Renal cortex interstitium (tissue), 15 donors: ENCODE measurements at places on chromosomes 16 and 17.

GRCh38 chr17:66447159-66447558 lies 144.7 kb downstream of the PRKCA start:
- DNase-seq = no peak

DNA sequence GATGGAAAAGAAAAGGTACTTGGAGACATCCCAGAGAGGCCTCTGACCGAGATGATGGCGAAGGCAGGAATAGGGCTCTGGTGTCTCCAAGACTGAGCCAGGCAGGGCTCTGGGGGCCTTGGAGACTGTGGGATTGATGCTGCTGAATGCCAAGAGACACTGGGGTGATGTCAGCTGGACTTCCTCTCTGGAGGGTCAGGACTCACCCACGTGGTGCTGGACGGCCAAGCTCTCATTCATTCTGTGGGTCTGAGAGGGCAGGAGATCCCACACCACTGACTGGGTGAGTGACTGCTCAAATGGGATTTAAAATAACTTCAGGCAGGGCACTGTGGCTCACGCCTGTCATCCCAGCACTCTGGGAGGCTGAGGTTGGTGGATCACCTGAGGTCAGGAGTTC lies 64.8 kb downstream of the NT5M start:
- no peak for DNase-seq

GRCh38 chr17:12104831-12105230 lies 84.2 kb downstream of the MAP2K4 start:
- no peak for DNase-seq

GRCh38 chr17:40511667-40512220 lies 10.3 kb upstream of the TNS4 start:
- no peak for DNase-seq

GRCh38 chr16:2180962-2181923 lies 15.2 kb downstream of the CASKIN1 start:
- no peak for DNase-seq

DNA sequence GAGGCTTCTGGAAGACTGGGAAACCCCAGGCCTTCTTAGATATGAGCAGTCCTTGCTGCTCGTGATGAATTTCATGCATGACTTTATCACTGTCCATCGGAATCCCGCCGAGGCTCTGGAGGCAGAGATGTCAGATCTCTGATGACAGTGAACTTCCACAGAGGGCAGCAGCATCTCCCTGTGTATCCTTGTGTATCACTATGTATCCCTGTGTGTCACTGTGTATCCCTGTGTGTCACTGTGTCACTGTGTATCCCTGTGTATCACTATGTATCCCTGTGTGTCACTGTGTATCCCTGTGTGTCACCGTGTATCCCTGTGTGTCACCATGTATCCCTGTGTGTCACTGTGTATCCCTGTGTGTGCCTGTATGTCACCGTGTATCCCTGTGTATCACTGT lies 160.2 kb upstream of the CHMP6 start:
- DNase-seq = no peak

DNA sequence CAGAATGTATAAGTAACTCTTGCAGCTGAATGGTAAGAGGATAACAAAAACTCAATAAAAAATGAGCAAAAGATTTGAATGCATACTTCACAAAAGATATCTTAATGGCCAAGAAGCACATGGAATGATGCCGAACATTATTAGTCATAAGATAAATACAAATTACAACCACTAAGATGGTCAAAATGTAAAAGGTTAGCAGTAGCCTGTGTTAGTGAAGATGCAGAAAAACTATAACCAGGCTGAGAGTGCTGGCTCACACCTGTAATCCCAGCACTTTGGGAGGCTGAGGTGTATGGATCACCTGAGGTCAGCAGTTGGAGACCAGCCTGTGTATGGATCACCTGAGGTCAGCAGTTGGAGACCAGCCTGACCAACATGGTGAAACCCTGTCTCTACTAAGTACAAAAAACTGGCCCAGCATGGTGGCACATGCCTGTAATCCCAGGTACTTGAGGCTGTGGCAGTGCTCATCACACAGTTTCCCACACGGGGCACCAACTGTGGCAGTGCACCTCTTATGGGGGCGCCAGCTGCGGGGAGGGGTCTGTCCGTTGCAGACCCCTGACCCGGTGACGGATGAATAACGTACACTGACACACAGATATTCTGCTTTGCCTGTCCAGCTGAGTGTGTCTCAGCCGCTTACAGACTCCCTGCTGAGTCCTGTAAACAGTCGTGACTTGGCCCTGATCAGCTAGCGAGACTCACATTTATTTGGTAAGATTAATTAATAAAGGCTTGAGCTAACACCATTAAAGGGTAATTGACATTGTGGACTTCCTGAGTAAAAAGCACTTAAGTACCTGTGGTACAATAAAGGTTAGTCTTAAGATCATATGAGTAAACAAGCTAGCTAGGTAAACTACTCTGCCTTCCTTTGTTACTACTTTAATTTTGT lies 45.7 kb upstream of the FAM20A start:
- no peak for DNase-seq

- no peak for DNase-seq
These were observed 4.8 kb upstream of the COG1 start for GRCh38 chr17:73188011-73188410.

- DNase-seq = no peak
These were observed 467.7 kb downstream of the SOX9 start for GRCh38 chr17:72588561-72588960.

DNA sequence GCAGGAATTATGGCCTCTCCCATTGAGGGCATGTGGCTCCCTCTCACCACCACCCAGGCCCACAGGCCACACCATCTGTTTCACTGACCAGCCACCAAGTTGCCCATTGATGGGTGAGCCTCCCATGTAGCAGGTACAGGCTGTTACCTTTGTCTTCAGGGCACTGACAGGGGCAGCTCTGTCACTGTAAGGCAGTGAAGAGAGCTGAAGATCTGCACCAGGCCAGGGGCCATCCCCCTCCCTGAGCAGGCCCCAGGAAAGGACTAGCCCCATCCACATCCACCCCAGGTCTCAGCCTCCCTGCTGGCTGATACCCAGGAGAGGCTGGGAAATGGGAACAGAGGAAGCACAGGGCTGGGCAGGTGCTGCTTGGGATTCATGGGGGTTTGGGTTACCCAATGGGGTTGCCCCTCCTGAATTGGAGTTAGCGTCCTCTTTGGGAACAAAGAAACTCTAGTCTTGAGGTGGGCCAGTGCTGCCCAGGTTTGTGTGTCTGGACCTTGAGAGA lies 1691.4 kb downstream of the TP53TG3F start:
- no peak for DNase-seq

- no peak for DNase-seq
These were observed 14.6 kb downstream of the RGS11 start for GRCh38 chr16:261031-261691.

DNA sequence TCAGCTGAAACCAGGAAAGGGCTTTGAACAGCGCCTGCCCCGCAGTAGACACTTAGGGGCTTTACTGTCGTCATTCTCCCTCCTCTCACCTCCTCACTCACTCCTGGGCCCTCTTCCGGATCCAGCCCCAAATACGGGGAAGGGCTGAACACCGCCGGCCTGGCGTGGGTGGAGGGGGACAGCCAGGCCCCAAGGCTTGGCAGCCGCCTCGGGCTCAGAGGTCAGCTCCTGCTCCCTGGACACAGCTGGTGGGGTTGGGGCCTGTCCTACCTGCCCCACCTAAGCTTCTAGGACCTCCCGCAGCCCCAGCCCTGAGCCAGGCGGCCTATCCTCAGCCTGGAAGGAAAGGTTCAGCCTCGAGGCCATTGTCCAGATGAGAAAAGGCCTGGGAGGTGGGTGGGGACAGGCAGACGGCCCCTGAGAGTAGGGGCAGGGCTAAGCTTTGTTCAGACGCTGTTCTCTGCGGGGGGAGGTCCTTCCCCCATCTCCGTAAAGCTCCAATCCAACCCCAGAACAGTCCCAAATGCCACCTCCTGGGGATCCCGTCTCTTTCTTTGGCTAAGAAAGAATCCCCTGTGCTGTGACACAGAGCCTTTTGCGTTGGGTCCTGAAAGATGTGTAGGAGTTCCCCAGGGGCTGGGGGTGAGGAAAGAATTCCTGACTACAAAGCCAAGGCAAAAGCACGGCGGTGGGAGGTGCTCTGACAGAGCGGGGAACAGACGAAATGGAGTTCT lies 881 bp upstream of the LLGL1 start:
- no peak for DNase-seq

DNA sequence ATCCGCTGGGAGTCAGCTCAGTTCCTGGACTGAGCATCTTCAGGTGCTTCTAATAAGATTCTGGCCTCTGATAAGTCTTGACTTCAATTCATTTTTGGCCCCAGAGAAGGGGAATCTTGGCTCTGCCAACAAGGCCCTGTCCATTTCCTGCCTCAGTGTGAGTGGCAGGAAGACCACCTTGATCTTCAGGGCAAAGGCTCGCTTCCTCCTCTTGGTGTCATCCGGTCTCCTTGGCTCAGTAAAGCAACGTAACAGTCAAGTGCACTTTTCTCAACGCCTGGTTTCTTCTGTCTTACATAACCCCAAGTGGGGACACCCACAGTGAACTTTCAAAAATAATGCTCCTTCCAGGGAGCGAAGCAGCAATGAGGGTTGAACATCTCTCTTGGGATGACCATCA lies 169.8 kb downstream of the PRKCB start:
- no peak for DNase-seq

- no peak for DNase-seq
These were observed 145.4 kb downstream of the SOX9 start for GRCh38 chr17:72266112-72266775.

DNA sequence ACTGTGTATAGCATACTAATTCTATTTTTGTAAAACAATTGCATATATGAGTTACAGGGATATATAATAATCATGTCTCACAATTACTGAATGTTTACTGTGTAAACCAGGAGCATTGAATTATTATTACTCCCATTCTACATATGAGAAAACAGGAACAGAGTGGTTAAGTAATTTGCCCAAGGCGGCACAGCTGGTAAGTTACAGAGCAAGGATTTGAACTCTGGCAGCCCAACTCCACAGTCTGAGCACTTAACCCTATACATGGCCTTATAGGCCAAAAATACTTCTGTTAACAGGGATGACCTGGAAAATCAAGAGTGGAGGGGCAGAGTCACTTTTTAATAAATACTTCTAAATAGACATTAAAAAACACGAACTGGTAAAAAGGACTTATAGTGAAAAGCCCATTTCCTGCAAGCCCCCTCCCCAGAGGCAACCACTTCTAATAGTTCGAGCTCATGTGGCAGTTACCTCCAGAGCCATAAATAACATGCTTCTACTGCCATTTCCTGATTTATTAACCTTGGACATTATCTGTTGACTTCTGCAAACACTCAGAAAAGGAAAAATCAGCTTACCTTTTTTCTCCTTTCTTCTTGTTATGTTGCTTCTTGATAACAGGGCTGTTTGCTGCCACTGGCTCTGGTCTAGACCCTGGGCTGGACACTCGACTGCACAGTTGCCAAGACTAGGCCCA lies 22.1 kb upstream of the ADGRG1 start:
- no peak for DNase-seq

- DNase-seq = no peak
These were observed 902 bp upstream of the SPATA32 start for GRCh38 chr17:45262516-45263476.

DNA sequence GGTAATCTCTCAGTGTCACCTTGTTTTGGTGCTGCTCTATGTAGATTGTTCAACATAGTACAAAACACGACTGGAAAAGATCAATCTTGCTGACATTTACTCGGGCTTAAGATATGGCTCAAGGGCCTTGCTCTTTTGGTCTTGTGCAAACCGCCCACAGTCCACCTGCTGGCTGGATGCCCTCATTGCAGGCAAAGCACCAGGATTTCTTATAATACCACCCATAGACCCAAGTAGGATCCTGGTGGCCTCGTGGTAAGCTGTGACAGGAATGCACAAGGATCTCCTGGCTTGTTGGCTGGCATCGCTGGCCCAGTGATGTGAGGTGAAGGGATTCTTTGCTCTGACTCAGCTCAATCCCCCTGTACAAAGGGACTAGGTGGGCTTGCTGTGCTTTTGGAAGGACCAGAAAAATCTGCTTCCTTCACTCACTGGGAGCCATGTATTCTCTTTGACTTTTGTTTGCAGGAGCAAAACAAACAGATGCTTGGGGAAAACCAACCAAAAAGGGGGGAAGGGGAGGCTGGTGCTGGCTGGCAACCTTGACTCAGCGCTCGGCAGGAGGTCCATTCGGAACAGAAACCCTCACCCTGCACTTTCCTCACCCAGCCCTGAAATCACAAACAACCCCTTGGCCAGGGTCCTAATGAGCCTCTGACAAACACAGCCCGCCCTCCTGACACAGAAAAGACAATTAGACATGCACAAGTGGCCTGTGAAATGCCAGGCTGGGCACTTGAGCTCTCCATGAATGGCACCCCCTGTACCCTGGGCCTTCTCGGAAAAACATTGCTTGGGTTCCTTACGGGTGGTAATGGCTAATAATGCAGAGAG lies 36.6 kb upstream of the MED9 start:
- DNase-seq = no peak

- DNase-seq = no peak
These were observed 12.9 kb downstream of the ZNF319 start for GRCh38 chr16:57987441-57988177.

- DNase-seq = no peak
These were observed 204.8 kb upstream of the C17orf78 start for GRCh38 chr17:37170881-37171425.

DNA sequence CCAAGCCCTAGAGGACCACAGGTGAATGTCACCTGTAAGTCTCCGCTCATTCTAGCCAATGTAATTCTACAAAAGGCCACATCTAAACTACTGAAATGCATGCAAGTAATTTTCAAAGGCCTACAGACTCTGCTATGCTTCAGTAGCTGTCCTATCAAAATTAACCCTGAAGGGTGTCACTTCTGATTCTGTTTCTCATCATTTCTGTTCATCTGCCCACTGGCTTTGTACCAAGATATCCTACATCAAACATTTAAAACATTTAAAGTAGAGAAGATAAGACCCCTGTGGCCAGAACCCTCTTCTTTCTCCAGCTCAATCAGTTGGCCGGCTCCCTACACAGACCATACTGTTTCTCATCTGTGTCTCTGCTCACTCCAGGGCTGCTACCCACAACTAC lies 21.5 kb downstream of the PHF12 start:
- no peak for DNase-seq

DNA sequence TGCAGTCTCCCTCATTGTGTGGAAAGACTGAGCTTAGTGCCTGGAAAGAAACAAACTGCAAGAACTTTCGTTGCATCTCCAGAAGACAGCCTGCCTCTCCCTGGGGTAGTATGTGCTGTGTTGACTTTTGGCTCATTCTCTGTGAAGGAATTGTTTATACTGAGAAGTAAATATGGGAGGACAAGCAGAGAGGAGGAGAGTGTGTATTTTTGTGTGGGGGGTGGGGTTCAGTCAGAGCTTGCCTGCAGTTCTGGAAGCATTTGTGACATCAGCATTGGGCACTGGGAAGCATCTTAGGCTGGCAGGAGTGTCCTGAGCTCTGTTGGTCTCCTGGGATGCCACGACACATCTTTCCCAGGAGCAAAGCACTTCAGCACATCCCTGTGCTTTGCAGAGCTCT lies 147.9 kb downstream of the HS3ST3B1 start:
- no peak for DNase-seq

GRCh38 chr17:17342242-17342945 lies 39.2 kb downstream of the NT5M start:
- DNase-seq = no peak

- no peak for DNase-seq
These were observed 1.5 kb downstream of the CLDN7 start for GRCh38 chr17:7260651-7261378.

GRCh38 chr17:13350466-13350865 lies 251.3 kb downstream of the HS3ST3A1 start:
- DNase-seq = no peak
